Fibroblast of skin of right quadriceps (primary cell): ENCODE measurements at places on chromosomes 2 and 18.
A peak's percentile ranks its signal among the peaks of the same experiment; 100 is the strongest.

DNA sequence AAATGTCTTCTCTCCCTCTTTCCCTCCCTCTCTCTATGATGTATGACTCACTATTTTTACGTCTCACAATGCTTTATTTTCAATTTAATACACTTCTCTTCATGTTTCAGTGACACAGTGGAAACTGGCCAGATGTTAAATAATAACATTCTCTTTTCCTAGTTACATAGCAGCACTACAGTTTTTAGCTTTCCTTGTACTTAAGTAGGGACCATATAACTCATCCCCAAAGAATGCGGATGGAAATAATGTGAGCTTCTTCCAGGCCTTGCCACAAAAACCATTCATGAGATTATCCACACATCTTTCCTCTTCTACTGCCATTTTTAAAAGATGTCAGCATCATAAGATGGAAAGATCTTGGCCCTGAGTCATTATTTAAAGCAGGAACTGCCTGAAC, 789.4 kb downstream of the LRP1B start:
- DNase-seq = peak; percentile 96

- peak; percentile 70 for DNase-seq
Observed at GRCh38 chr2:237879058-237879430, 19.6 kb downstream of the RAMP1 start.

DNA sequence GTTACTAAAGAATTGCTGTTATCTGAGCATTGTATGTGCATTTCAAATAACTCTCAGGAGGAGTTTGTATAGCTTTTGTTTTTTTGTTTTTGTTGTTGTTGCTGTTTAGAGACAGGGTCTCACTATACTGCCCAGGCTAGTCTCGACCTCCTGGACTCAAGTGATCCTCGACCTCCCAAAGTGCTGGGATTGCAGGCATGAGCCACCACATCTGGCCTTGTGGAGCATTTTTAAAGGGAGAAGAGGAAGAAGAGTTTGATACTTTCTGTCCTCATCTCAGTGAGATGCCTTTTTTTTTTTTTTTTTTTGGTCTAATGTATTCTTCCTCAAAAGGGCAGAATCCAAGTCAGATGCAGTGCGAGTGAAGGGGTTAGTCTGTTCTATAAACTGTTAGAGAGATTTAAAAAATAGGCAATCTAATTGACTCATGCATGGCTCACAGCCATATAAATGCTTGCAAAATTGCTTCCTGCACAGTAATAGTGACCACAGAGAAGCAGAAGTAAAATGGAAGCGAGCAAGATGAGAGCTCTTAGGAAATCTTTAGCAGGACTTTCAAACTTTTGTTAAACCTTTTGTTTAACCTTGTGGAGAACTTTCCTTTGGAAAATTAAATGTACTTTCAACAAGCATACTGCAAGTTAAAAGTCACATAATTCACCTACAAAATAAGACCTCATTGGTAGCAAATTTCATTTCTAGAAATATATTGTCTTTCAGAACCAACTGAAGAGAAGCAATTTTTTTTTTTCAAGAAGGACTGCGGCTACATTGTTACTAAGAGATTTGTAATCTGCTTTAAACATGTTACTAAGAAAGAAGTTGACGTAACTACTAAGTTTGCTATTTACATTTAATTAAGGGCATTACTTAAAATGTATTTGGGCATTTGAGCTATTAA, 52.3 kb upstream of the ROCK1 start:
- peak; percentile 92 for DNase-seq

DNA sequence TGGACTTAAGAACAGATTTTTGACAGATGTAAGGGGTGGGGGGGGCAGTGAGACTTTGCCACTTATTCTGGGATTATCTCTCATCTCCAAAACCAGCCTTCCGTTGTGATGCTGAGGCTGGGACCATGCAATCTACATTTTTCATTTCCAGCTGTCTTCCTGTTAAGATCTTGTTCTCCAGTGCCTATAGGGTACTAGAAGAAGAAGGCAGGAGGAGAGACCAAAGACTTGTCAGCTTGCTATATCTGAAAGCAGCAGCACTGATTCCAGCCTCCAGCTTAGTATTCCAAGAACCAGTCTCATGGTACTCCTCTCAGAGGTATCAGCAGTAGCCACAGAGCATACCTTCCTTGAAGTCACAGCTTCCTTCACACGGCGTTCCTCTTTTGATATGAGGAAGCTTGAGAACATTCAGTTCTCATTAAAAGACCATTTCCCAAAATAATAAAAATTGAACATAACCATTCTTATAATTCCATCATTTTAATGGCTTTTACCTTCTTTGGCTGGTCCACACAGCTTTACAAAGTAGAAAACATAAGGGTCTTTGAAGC, 49.8 kb downstream of the USP34 start:
- no peak for DNase-seq

DNA sequence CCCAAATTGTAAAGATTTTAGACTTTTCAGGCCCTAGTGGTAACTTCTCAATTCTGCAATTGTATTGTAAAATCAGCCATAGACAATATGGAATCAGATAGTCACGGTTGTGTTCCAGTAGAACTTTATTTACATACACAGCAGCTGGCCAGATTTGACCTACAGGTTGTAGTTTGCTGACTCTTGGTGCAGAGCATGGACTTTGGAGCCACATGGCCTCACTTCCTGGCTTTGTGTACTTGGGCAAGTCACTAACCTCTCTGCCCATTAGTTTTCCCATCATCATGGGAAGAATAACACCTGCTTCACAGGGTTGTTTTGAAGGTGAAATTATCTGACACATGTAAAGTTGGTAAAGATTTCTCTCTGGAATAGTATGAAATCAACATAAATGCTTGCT, 147.6 kb downstream of the TMEM200C start:
- DNase-seq = no peak

GRCh38 chr2:150608341-150608740, 120.9 kb upstream of the RND3 start:
- no peak for DNase-seq

DNA sequence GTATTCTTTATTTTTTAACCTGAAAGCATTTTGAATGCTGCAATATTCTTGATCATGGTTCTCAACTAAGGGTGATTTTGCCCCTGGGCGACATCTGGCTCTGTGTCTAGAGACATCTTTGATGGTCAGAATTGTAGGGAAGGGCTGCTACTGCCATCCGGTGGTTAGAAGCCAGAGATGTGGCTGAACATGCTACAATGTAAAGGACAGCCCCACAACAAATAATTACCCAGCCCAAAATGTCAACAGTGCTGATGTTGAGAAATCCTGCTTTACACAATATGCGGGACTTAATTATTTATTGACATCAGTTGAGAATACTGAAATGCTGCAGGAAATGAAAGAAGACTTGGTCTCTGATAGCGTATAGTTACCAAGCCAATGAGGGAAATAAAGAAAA, 37.5 kb upstream of the SERPINB2 start:
- peak; percentile 38 for DNase-seq

GRCh38 chr2:191916826-191917225, 69.9 kb upstream of the CAVIN2 start:
- DNase-seq = no peak

GRCh38 chr2:224211181-224211480, 172.0 kb upstream of the SERPINE2 start:
- DNase-seq = peak; percentile 45

DNA sequence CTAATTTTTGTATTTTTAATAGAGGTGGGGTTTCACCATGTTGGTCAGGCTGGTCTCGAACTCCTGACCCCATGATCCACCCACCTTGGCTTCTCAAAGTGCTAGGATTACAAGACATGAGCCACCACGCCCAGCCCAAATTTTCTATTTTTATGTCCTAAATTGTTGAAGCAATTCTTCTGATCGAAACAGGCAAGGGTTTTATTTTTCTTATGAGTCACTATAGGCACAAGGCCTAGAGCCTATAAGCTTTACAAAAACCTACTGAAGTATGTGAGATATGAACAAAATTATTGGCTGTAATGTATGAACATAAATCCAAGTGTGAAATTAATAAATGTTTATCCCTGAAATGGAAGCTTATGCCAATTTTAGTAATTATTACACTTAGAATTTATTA, 464.2 kb upstream of the NRP2 start:
- DNase-seq = peak; percentile 54

DNA sequence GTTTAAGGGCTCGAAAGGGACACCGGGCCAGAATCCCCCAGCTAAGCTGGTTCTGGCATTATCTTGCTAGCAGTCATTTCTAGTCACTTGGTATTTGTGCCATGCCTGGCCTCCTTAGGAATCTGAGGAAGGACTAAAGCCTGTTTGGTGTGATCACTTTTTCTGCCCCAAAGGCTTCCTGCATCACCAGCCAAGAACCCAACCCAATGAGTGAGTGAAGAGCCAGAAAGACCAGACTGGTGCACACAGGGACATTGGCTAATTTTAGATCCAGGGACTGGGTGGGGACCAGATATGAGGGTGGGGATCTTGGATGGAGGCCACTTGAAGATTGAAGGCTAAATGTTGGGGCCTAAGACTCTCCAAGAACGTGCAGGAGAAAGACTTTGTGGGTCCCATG, 411.9 kb upstream of the TNP1 start:
- DNase-seq = no peak

DNA sequence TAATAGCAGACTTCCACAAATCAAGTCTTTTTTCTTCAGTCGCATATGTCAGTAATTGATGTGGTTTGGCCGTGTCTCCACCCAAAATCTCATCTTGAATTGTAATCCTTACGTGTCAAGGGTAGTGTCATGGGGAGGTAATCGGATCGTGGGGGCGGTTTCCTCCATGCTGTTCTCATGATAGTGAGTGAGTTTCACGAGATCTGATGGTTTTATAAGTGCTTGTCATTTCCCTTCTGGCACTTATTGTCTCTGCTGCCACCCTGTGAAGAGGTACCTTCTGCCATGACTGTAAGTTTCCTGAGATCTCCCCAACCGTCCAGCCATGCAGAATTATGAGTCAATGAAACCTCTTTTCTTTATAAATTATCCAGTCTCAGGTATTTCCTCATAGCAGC, 478.8 kb downstream of the PTPRM start:
- DNase-seq = peak; percentile 32

GRCh38 chr2:23347471-23348092, 37.4 kb upstream of the KLHL29 start:
- no peak for DNase-seq

GRCh38 chr18:80068571-80069272, 34.5 kb downstream of the RBFA start:
- no peak for DNase-seq

DNA sequence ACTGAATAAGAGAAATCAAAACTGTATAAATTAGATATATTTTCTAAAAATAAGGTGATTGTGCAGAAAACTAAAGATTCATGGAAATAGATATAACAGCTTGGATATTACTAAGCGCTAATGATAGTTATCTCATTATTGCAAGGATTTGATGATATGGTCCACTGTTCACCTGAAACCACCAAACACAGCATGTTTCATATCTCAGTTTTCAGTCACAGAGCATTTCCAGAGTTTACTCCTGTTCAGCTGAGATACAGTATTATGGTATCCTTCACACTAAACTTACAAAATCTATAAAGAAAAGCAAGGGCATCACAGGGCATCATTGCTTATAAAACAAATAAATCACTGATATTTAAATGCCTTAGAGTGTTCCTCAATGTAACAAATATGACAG, 591.6 kb downstream of the ERBB4 start:
- no peak for DNase-seq

DNA sequence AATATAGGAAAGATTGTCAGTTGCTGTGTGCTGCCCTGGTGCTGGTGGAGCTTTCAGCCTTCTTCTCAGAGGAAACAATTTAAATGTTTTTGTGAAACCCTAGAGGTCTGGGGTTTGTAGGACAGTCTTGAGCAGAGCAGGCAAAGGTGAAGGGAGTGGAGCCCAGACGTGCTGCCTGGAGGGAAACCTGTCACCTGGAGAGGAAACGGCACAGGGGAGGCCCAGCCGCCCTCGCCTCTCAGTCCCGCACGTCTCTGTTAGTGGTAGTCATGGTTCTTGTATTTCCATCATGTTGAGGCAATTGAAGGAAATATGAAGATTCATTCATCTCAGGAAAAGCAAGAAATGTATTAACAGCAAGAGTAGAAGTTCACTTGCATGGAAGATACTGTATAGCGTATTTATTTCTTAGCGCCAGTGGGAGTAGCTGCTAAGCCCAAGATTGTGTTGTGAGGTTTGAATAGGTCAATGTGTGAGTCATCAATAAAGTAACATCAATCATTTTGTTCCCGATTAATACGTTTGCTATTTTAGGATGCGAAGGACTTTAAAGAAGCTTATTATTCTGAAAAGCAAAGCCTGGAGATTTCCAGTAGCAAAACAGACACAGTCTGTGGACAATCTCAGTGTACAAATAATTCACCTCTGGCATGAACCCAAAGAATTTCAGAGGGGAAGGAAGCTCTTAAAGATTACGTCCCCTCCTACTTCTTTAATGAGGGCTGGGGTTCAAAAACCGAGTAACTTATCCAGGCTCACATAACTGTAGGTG, 70.4 kb downstream of the LRRFIP1 start:
- no peak for DNase-seq

DNA sequence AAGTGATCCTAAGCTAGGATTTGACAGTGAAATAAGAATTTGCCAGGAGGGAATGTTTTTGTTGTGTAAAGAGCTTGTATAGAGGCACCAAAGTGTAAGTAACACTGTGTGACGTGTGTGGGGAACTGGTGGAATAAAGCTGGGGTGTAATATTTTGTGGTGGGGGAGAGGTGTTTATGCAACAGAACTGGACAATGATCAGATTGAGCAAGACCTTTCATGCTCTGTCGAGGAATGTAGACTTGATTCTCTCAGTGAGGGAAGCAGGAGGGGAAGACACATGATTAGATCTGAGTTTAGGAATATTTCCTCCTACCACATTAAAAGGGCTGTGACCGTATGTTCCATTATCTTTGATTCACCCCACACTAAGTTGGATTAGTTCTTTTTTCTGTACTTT, 43.6 kb downstream of the EFEMP1 start:
- no peak for DNase-seq

DNA sequence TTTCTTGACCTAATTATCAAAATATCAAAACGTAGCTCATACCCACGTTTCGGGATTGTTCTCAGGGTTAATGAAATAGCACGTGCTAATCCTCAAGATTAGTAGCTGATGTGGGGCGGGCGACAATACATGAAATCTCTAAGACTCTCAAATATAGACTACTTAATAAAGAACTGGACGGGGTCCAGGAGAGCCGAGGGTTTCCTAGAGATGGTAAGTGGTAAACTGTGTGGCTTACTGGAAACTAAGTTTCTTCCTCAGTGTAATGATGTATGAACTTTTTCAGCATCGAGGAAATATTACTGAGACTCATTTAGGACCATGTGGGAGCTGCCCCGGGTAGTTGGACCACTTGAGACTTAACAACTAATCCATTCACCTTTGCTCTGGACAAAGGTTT, 453.3 kb upstream of the SALL3 start:
- DNase-seq = no peak

GRCh38 chr18:5865521-5865920, 29.8 kb downstream of the TMEM200C start:
- no peak for DNase-seq

DNA sequence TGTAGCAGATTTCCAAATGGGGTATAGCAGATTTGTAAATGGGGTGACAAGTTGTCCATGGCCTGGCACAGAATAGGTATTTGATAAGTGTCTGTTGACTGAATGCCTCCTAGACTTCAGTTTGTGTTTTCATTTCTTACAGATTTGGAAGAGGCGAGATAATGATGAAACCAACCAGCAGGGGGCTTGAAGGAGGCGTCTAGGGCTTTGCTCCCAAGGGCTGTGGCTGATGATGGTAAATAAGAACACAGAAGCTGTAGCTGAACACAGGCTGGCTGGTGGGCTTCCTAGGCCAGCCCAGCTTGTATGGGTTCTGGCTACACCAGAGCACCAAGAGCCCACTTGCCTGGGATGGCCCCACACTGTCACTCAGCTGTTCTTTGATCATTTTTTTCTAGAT, 19.4 kb downstream of the SFTPB start:
- DNase-seq = peak; percentile 58
